ENCODE measurements at places on chromosomes 7 and 10.

GRCh38 chr7:44759246-44759645 is 10.6 kb downstream of the ZMIZ2 start:
- no peak for DNase-seq

GRCh38 chr10:69716711-69717560 is 84.8 kb upstream of the COL13A1 start:
- peak; percentile 42 for DNase-seq

DNA sequence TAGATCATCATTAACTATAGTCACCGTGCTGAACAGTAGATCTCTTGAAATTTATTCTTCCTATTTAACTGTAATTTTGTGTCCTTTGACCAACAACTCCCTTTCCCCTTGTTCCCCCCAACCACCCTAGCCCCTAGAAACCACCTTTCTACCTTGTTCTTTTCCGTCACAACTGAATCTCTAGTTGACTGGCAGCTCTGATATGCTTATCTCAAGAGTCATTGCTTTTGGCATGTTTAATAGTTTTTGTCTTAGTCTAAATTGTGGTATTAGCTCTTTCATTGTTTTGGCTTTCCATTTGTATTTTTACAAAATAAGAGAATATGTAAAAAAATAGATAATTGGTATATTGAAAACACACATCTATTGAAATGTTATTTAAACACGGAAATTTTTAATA is 1.8 kb downstream of the GNAT3 start:
- no peak for DNase-seq

DNA sequence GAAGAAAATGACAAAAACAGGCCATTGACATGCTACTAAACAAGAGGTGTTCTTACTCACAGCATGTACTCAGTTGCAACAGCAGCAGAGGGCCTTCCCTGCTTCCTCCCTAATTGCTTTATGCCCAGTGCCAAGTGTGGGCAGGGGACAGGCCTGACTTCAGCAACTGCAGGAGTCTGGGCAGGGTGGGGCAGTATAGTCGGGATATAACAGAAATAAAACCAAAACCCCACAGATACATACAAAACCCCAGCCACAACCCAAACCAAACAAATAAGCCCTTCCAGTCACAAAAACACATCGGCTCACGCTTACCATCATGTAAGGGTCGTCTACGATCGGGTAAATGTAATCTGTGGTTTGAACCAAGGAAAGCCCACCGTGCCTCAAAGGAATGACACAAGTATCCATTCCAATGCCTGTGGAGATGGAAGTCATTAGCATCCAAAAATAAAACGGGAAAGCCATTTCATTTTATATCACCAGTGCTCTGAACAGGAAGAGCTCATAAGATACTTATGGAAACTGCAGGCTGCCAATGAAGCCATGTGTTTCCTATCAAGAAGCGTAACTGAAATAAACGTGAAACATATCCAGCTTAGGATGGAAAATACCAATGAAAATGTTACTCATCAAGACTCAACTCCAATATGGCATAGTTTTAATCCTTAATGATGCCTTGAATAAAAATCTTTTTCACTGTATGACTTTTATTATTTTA is 9.5 kb downstream of the SEPHS1 start:
- DNase-seq: no peak

GRCh38 chr10:102147561-102147960 is 4.6 kb upstream of the NOLC1 start:
- no peak for DNase-seq

Data from NCI-H524 (cell line).